ENCODE measurements at places on chromosomes 2 and 18.

DNA sequence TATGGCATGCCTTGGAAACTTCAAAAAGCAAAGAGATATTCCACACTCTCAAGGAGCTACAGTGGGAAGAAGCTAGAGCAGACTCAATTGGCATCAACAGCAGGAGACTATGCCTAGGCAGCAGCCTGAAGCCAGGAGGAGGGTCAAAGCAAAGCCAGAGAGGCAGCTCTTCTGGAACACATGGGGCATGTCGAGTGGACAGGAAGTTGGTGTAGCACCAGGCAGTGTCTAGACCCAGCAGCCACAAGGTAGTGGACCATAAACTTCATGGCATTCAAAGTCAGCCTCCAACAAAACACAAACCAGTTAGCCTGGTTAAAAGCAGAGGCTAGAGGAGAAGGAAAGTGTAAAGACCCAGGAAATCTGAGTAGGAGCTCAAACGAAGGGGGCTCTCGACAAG, 311.2 kb upstream of the PKDCC start:
- DNase-seq = no peak

DNA sequence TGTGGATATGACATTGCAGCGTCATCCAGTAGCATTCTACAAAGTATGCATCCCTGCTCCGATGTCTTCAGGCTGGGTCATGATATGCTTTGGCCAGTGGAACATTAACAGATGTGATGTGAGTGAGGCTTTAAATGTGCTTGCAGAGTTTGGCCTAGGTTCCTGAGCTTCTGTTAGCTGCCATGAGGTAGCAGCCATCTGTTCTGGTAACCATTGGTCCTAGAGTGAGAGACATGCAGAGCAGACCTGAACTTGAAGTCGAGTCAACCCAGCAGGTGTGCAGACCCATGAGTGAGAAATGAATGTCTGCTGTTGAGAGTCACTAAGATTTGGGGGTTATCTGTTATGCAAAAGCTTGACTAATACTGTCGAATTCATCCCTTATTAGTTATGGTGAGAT, 73.8 kb upstream of the NABP1 start:
- DNase-seq = no peak

DNA sequence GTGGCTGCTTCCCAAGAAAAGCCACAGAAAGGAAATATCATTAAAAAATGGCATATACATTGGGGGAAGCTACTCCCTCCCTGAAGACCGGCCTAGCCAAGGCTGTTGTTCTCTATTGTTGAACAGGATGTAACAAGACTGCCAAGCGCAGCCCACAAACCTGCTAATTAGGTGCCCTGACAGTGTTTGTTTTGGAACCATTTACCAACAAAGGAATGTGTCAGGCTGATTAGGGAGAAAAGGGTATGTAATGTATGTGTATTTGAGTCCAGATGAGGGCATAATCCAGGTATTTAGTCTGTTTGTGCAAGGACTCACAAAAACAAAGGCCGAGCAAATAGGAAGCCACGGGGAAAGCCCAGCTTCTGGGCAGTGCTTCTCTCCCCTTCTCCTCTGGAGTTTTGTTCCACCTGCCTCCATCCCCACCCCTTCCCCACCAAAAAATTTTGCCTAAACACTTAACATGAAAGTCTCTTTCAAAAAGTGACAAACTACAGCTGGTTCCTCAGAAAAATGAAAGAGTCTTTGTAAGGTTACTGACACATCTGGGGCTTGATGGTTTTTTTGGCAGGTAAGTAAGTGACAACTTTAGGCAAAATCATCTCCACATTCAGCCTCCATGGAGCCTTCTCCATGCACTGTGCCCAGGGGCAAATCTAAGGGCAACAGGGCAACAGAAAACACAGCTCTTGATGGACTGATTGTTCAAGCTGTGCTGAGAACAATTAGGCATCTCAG, 78.3 kb upstream of the FZD5 start:
- no peak for DNase-seq

- DNase-seq = no peak
Measured at GRCh38 chr2:236977852-236978398, 107.8 kb upstream of the COPS8 start.

- no peak for DNase-seq
Measured at GRCh38 chr18:3966642-3967358, 488.3 kb downstream of the DLGAP1 start.

GRCh38 chr2:177772529-177772928, 300.0 kb downstream of the PDE11A start:
- DNase-seq = no peak

DNA sequence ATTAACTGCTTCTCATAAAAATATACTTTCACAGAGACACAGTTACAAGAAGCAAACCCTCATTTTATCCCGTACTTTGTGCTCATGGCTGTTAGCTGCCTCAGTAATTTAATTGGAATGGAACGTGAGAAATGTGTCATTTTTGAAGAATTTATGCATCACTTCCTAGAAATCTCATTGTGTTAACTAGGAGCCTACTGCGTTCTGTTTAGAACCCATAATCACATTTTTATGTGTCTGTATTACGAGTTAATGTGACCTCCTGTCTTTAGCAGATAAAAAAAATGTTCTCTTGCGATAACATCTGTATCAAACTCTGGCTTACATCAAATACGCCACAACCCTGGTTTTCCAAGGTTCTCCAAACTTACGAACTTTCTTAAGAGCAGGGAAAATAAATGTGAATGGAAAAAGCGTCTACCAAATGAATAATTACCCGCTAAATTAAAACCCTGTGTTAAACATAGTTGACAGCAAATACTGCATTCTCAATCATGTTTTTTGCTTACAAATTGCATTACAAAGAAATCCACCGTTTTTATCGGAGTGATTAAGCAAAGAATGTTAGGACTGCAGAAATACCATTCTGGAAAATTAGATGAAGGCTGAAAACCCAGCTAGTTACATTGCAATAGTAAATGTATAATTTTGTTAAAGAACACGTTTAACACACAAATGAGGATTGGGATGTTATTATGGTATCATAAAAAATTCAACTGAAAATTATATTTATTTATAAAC, 12.1 kb upstream of the GBX2 start:
- no peak for DNase-seq

- no peak for DNase-seq
Measured at GRCh38 chr2:192828175-192828574, 633.4 kb upstream of the TMEFF2 start.

Measured in stimulated activated CD4-positive, alpha-beta T cell treated with anti-CD3 and anti-CD28 coated beads, Interleukin-15, amount 100 ng/mL, for 1 hour (primary cell).